NT2/D1 (cell line): ENCODE measurements at places on chromosomes 2 and 18.

- DNase-seq: no peak
Observed at GRCh38 chr2:228367356-228367755, 185.9 kb upstream of the SPHKAP start.

DNA sequence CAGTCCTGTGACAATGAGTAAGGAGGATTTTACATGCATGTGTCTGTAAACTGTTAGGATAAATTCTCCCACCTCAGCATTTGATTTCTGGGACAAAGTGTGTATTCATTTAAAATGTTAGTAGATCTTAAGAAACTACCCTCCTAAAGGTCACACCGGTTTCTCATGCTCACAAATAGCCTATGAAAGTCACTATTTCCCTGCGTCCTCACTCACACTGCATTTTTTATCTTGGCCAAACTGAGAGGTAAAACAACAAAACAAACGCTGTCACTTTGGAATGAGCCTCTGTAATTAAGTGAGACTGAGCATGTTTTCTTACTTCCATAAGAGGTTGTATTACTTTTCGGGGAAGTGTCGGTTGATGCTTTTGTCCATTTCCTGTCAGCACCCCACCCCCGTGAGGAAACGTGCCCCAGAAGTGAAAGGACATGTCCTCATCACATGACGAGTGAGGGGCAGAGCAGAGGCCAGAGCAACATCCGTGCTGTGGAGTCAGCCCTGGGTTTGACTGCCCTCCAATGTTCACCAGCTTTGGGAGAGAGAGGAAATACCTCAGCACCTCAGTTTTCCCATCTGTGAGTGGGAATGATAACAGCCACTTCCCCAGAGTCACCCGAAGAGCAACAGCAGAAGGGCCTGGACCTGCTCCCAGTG, 3.1 kb downstream of the GYPC start:
- DNase-seq: no peak

DNA sequence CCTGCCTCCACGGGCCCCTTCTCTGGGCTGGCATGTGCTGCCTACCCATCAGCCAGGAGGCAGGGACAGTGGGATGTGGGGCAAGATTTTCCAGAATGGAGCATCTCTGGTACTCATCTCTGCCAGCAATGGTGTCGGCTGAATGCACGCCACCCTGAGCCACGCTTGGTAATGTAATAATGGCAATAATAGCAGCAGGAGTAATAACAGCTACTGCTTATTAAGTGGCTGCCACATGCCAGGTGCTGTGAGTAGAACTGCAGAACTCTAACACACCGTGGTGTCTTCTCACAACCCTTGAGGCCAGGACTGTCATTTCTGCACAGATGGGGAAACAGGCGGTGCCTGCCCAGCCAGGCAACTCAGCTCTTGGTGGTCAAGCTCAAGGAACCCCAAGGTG, 113.6 kb downstream of the CELF4 start:
- no peak for DNase-seq

DNA sequence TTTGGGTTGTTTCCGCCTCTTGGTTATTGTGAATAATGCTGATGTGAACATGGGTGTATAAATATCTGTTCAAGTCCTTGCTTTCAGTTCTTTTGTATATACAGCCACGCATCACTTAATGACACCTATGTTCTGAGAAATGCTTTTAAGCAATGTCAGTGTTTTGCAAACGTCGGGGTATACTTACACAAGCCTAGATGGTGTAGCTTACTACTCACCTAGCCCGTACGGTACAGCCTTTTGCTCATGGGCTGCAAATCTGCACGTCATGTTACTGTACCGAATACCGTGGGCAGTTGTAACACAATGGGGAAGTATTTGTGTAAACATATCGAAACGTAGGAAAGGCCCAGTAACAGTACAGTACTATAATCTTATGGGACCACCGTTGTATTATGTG, 12.4 kb downstream of the RALB start:
- no peak for DNase-seq

DNA sequence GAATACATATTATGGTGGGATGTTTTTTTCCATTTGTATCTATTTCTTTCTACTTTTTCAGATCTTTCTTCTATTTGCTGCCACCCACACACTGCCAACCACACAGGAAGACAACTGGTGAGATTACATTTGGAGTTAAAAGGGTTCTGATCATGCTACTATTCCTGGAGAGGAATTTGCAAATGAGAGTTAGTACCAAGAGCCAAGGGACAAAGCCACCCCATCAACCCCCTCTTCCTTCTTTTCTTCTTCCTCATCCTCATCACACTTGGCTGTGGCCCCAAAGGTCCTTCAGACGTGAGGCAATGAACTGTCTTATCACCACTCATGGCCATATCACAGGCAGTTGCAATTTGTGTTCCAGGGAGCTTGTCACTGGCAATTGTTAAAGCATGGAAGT, 215.6 kb upstream of the SLC14A2 start:
- no peak for DNase-seq

- peak; percentile 23 for DNase-seq
Observed at GRCh38 chr2:60028849-60029565, 524.4 kb downstream of the BCL11A start.

GRCh38 chr2:225889452-225889851, 489.9 kb downstream of the NYAP2 start:
- DNase-seq: peak; percentile 5

DNA sequence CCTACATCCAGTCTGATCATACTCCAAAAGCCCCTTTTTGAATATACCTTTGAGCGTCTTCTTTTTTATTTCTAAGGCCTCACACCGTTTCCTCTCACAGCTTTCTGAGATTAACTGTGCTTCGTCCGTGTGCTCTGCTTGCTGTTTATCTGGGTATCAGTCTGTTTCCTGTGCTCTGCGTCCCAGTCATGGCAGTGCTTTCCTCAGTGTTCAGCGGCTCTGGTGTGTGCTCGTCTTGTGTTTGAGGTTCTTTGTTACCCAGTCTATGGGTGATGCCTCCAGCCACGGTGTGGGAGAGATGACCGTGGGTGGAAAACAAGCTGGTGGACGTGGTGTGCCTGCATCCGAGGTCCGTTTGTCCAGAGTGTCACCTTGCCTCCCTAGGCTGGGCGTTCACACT, 33.6 kb upstream of the BIN1 start:
- no peak for DNase-seq

DNA sequence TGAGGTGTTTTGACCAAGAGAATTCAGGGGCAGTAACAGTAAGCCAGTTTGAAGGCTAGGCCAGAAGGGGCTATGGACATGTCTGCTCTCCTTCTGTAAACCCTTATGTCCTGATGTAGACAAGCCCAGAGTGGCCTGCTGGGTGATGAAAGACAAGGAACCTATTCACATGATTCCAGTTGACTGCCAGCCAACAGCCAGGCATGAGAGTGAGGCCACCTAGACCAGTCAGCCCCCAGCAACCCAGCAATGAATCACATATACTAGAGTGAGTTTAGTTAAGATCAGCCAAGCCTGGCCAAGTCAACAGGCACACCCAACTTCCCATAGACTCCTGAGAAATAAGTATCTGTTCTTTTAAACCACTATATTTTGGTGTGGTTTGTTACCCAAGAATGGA, 1889.7 kb upstream of the CELF4 start:
- DNase-seq: no peak

GRCh38 chr18:9876212-9876866, 9.4 kb upstream of the TXNDC2 start:
- DNase-seq: no peak

- no peak for DNase-seq
Observed at GRCh38 chr18:3794537-3795348, 344.8 kb downstream of the TGIF1 start.
